Regular cardiac myocyte (primary cell): ENCODE measurements at places on chromosomes 7 and 10. TPM values are rescaled to one million over a fixed set of nuclear protein-coding genes. Genes with fewer than 3 reads are reported as not detected.

Gene GDF2
- under 0.01 TPM in 1 of 2 replicates, not detected in the other for total RNA-seq

Gene RSPH10B
- under 0.01 and 0.56 TPM in 2 replicates for total RNA-seq

Gene HDAC9
- 18.2 and 51.9 TPM in 2 replicates for total RNA-seq

Gene KNDC1
- 0.19 and 0.85 TPM in 2 replicates for total RNA-seq

Gene PLAC9
- 12.8 and 19.4 TPM in 2 replicates for total RNA-seq

Gene CHAT
- total RNA-seq = not detected in 2 replicates

Gene HABP2
- total RNA-seq = under 0.01 and 0.19 TPM in 2 replicates

Gene AKR1C8
- not detected in 2 replicates for total RNA-seq

Gene PON2
- total RNA-seq = 62.5 and 95.8 TPM in 2 replicates

Gene PLPP4
- 15.0 and 20.0 TPM in 2 replicates for total RNA-seq

Gene FGFR2
- total RNA-seq = under 0.01 and 0.19 TPM in 2 replicates

Gene SNCG
- 26.3 and 36.1 TPM in 2 replicates for total RNA-seq

Gene SPAG6
- under 0.01 TPM in 1 of 2 replicates, not detected in the other for total RNA-seq

Gene BTBD16
- under 0.01 TPM in 1 of 2 replicates, not detected in the other for total RNA-seq

Gene SLIT1
- total RNA-seq = under 0.01 TPM in 2 replicates

Gene TBC1D12
- total RNA-seq = 10.4 and 21.1 TPM in 2 replicates

Gene ZNF138
- 5.0 and 6.5 TPM in 2 replicates for total RNA-seq

Gene SEMA3E
- total RNA-seq = 0.38 and 0.56 TPM in 2 replicates

Gene ITGB8
- 23.0 and 73.0 TPM in 2 replicates for total RNA-seq

Gene PTF1A
- not detected in 2 replicates for total RNA-seq

Gene EVX1
- total RNA-seq = not detected in 2 replicates

Gene DDC
- total RNA-seq = not detected in 2 replicates

Gene CLCN1
- not detected in 2 replicates for total RNA-seq

Gene PAPOLB
- 0.19 and 0.28 TPM in 2 replicates for total RNA-seq

Gene DPCD
- total RNA-seq = 44.5 and 50.0 TPM in 2 replicates

Gene MEIG1
- total RNA-seq = not detected in 2 replicates

Gene ANKRD26
- total RNA-seq = 9.0 and 9.6 TPM in 2 replicates

Gene NPY
- not detected in 2 replicates for total RNA-seq

Gene CYP2C8
- total RNA-seq = not detected in 2 replicates

Gene ZNF239
- 7.0 and 12.1 TPM in 2 replicates for total RNA-seq

Gene HOXA13
- under 0.01 TPM in 1 of 2 replicates, not detected in the other for total RNA-seq

Gene EIF3B
- total RNA-seq = 199 and 264 TPM in 2 replicates

Gene CFAP70
- 0.38 and 2.3 TPM in 2 replicates for total RNA-seq

Gene CYP2C9
- not detected in 2 replicates for total RNA-seq
